ENCODE measurements at places on chromosomes 4 and X.

DNA sequence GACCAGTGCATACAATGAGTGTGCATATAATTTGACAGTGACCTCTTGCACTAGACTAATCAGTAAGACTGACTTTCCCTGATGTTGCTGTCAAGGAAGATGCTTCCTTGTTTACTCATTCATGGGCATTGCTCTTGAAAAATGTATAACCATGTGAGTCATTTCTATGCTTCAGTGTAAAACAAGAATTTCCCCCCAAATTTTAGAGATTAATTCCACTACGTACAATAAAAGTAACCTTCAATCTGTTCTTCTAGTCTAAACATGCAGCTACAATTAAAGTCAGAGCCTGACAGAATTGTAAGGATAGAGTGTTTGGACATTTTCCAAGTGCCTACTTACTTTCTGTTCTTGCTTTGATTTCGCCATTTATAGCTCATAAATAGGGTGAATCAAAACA lies 935.7 kb downstream of the RAPGEF2 start:
- DNase-seq: no peak

- no peak for DNase-seq
These were observed 12.9 kb upstream of the IL2 start for GRCh38 chr4:122469457-122469856.

- peak; percentile 33 for DNase-seq
These were observed 18.4 kb upstream of the OGT start for GRCh38 chrX:71514367-71515037.

- no peak for DNase-seq
These were observed 72.9 kb downstream of the YIPF6 start for GRCh38 chrX:68571610-68572311.

- DNase-seq: no peak
These were observed 158.0 kb downstream of the KCNIP4 start for GRCh38 chr4:21790438-21791029.

- DNase-seq: no peak
These were observed 69.8 kb downstream of the GAB1 start for GRCh38 chr4:143406523-143406922.

Data from CD14-positive monocyte (primary cell).